Fibroblast of the conjunctiva (primary cell): ENCODE measurements at places on chromosomes 6 and 20.

DNA sequence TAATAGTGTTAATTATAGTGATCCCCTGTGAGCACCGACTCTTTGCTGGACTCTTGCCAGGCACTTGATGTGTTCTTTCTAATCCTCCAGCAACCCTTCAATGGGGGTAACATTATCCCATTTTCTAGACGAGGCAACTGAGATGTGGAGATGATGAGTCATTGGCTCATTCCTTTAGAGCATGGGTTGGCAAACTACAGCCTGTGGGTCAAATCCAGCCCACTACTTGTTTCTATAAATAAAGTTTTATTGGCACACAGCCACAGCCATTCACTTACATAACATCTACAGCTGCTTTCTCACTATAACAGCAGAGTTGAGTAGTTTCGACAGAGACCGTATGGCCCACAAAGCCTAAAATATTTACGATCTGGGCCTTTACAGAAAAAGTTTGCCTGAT is 249.5 kb upstream of the KCNG1 start:
- peak; percentile 6 for DNase-seq

DNA sequence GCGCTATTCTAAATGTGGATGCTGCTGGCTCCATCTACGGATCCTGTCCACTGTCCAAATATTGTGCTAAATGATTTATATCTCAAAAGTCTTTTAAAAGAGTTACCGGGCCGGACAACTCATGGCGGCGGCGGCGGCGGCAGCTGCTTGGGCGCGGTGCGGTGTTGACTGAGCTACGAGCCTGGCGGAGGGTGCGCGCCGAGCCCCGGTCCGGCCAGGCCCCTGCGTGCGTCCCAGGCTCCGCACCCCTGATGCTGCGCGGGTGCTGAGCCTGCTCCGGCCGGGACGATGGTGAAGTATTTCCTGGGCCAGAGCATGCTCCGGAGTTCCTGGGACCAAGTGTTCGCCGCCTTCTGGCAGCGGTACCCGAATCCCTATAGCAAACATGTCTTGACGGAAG is 303.4 kb downstream of the CENPW start:
- no peak for DNase-seq

DNA sequence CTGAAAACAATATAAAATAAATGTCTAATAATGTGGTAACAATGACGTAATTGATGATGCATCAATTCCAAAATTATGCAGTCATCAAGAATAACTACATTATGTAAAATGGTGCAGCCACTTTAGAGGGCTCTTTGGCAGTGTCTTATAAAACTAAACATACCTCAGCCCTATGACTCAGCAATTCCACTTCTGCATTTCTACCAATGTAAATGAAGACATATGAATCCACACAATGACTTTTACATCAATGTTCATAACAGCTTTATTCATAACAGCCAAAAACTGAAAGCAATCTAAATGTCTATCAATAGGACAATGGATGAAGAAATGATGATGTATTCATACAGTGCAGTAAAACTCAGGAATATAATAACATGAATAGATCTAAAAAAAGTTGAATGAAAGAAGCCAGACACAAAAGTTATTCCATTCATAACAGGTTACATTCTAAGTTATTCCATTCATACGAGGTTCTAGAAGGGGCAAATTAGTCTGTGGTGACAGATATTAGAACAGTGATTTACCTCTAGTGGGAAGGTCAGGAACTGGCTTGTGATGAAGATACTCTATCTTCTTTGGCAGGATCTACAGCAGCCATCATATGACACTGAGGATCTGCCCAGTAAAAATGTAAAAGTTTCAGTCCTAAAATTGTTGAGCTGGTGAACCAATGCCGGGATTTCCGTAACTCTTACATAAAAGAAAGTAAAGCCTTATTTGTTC is 396.1 kb downstream of the PLCB1 start:
- peak; percentile 72 for DNase-seq

- no peak for DNase-seq
Measured at GRCh38 chr20:12358006-12358654, 440.4 kb downstream of the BTBD3 start.

GRCh38 chr6:134175532-134176263 is 123.3 kb upstream of the SLC2A12 start:
- no peak for DNase-seq

DNA sequence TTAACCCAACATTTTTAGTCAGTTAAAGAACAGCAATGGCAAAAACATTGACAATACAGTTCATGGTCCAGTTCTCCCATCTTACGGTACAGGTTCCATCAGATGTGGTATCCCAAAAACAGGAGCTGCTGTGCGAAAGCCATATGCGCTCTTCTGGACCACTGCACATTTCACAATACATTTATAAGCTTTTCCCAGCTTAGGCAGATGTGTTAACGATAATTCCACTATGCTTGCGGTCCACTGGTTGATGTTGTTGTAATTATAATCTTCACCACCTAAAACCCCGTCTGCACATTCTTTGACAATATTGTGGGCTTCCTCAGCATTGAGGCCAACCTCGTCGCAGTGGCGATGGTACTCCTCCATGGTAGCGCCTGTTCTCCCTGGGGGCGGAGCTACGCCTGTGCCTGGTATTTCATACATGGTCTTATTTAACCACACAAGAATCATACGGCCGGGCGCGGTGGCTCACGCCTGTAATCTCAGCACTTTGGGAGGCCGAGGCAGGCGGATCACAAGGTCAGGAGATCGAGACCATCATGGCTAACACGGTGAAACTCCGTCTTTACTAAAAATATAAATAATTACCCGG is 52.0 kb downstream of the BFSP1 start:
- DNase-seq, result no peak

DNA sequence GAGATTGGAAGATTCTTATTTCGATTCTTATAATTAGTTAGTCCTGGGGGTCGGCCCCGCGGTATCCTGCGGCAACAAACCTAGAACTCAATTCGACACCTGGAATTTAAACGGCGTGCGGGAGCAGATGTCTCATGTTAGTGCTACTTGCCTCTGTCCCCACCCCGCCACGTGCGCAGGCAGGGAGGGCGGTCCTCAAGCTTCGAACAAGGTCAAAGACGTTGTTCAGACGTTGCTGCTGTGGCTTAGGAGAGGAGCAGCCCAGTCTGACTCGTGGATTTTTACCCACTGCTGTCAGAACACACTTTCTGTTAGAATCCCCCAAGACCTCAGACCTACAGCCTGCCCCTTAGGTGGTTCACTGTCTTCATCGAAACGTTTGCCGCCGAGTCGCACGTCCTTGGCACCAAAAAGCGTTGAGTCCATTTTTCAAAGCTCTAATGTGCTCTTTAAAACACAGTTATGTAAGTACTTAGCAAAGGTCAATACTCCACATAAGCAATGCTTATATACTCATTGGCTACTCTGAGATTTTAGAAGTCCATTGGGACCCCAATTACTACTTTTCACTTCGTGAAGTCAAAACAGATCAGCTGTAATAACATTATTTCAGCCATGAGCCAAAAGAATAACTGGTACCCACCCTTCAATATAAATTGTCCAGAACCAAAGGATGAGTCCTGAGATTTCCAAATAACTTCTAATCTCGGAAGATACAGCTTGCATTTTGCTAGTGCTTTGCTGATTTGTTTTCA is 2.7 kb upstream of the C6orf62 start:
- no peak for DNase-seq

DNA sequence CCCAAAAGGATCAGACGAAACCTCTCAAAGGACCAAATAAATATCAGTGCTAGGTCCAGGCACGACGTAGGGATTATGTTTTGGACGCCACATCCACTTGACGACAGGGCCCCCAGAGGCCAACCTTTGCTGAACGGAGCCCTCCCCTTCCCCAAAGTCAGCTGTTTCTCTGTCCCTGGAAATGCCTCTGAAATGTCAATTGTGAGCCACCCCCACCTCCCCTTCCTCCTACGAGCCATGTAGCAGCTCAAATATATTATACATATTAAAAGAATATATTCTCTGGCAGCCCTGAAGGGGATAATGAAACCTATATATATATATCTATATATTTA is 39.6 kb upstream of the BLCAP start:
- DNase-seq, result no peak

DNA sequence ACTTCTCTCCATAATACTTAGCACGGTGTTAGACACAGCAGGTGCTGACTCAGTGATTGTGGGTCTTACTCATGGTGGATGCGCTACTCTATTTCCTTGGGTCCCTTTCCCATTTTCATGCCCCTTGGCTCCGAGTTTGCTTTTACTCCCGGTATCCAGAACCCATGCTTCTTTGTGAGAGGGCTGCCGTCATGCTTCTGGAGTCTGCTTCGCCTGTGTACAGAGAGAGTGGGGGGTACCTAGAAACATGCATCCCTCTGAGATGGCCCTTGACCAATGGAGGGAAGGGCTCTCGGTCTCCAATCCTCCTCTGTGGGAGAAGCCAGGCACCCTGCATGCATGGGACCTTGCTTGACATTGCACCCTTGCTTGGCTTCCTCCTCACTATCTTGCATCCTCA is 160.4 kb downstream of the NRN1 start:
- DNase-seq, result no peak

GRCh38 chr6:10177704-10178103 is 237.2 kb downstream of the TFAP2A start:
- DNase-seq, result no peak

GRCh38 chr20:50578061-50578777 is 68.0 kb downstream of the PTPN1 start:
- DNase-seq, result no peak

DNA sequence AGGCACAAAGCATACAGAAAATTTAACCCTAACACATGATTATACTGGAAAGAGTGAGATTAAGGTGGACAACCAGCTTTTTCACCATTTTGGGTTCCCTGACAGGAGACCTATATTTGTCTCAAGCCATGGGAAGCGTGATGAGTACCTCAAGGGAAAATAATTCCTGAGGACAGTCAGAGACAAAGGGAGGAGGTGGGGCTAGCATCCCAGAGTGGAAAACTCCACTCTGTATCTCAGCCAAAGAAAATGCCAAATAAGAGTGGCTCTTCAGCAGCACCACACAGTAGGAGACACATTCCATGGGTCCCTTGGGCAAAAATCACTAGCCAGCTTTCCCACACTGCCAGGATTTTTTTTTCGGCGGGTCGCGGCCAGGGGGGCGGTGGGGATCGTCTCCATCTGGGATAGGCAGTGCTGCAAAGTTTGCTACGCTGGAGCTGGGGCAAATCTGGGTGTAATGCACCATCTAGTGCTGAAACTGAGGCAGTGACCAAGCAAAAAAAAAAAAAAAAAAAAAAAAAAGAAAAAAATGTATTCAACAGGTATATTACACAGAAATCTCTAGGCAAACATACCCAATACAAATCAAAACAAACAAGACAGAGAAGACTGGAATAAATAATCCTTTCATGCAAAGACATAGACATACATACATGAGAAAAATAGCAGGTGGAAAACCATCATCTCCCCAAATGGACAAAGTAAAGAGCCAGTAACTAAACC is 77.3 kb upstream of the SLC35F1 start:
- DNase-seq, result no peak

GRCh38 chr6:105797286-105797979 is 288.7 kb upstream of the PRDM1 start:
- DNase-seq, result no peak

DNA sequence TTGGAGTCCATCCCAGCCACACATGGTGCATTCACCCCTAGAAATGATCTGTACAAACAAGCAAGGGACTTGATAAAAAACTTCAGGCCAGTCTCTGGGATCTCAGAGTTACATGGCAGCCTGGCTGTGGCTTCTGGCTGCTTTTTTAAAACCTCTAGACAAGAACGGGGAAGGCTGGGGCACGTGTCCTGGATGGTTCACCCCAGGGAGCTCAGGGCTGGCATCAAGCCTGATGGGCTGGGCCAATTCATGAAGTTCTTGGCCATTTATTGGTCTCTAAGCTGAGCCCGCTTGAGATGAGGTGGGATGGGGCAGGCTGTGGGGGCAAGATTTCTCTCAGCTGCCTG is 10.4 kb upstream of the ZFAND3 start:
- no peak for DNase-seq

DNA sequence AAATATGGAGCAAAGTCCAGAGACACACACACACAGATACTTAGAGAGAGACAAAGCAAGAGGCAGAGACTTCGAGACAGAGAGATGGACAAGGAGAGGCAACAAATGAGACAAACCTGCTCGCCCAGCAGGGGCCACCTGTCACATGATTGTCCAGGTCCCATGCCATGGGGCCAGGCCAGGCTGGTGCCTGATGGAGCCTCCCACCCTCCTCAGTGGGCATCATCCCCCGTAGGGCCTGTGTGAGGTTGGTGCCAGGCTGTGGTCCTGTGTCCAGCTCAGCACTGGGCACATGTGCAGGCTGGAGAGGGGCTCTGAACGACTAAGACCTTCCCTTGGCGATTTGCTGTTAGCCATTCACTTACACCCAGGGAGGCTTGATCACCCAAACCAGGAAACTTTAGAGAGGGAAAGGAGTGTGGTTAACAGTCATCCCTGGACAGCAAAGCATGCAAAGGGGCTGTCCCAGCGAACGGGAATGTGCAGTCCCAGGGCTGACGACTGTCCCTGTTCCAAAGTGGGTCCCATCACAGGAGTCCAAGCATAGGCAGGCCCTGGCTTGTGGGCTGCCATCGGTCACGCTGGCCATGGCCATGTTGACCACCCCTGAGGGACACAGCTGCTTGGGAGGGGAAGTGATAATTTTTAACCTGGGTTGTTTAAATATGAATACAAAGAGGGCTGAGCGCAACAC is 38.4 kb upstream of the PHACTR3 start:
- no peak for DNase-seq

- DNase-seq, result peak; percentile 37
Measured at GRCh38 chr20:7980332-7981046, 39.1 kb downstream of the TMX4 start.

GRCh38 chr20:4972506-4973251 is 28.6 kb downstream of the SLC23A2 start:
- DNase-seq, result no peak

GRCh38 chr6:106181664-106182418 is 95.7 kb downstream of the PRDM1 start:
- peak; percentile 47 for DNase-seq

DNA sequence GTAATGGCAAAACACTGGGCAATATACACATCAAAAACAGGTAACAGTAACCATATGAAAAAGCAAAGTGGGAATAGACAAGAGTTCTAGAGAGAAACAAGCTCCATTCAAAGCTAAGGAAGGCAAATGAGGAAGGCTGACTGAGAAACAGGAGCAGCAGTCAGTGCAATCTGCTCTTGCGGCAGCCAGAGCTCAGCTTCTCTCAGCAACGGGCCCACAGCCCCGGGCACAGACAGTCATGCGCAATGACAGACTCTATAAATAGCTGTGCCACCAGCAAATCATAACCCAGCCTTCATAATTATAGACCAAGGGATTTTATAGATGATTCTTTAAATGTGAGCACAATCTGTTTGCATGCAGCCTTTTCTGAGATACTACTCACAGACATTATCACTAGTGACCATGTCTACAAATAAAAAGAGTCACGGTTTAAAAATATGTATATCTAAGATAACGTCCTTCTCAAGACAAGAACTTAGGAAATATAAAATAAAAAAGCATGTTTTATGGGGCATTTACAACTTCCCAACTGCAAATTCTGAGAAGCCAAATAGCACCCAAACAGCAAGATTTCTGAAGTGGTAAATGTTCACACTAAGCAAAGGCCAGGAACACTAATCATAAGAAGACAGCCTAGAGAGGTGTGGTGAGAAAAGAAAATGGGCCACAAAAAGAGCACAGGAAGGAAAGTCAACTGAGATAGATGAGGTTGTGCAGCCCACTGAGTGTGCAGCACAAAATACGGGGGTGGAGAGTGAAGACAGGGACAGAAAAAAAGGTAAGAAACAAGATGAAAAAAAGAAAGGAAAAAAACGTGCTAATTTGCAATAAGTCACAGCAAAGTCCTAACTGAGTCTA is 39.9 kb upstream of the BEND6 start:
- no peak for DNase-seq

GRCh38 chr6:75052491-75052890 is 153.4 kb downstream of the COL12A1 start:
- DNase-seq, result peak; percentile 8
